ENCODE measurements at places on chromosomes 2 and 18.

GRCh38 chr2:42214669-42215068 is 45.5 kb downstream of the EML4 start:
- DNase-seq = no peak

- no peak for DNase-seq
Measured at GRCh38 chr2:112814278-112814677, 22.3 kb downstream of the IL1B start.

GRCh38 chr2:61670591-61671501 is 132.7 kb upstream of the XPO1 start:
- no peak for DNase-seq

GRCh38 chr2:168853471-168853870 is 36.8 kb downstream of the SPC25 start:
- DNase-seq = no peak

DNA sequence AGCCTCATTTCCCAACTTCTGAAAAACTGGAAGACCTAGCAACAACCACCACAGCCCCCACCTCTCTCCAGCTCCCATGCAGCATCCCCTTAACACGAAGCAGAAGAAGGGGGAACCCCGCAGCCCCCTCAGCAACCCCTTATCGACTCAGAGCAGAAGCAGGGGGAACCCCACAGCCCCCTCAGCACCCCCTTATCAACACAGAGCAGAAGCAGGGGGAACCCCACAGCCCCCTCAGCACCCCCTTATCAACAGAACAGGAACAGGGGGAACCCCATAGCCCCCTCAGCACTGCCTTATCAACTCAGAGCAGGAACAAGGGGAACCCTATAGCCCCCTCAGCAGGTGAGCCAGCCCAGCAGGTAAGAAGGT is 6.7 kb downstream of the SLC66A2 start:
- DNase-seq = no peak

DNA sequence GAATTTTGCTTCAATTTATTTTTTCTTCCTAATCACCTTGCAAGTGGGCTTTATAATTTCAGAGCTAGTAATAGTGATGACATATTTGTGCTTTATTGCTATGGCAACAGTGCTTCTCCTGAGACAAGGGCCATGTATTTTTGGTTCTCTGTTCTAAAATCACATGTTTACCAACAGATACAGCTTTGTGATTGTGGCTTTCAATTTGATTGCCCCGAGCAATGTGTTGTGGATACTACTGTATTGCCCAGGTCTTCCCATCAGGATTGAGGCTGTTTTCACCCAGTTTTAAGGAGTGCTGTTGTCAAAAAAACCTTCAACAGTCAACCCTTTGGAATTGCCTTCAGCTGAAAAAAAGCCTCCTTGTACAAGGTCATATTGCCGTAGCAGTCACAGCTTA is 841.4 kb upstream of the VRK2 start:
- DNase-seq = no peak

DNA sequence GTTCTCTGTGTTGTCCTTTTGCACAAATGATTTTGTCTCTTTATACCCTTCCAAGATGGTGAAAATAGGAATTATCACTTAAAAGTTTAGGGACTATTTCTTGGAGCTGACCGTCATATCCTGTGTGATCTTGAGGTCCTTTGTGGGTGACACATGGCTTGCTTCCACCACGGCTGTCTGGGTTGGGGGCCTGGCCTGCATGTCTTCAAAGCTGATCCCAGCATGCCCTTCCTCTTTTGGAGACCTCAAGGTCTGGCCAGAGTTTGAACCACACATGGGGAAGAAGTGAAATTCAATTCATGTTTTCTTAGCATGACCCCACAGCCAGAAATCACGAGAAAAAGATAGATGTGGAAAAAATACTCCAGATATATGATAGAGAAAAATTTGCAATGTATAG is 14.0 kb downstream of the SFTPB start:
- DNase-seq = no peak

DNA sequence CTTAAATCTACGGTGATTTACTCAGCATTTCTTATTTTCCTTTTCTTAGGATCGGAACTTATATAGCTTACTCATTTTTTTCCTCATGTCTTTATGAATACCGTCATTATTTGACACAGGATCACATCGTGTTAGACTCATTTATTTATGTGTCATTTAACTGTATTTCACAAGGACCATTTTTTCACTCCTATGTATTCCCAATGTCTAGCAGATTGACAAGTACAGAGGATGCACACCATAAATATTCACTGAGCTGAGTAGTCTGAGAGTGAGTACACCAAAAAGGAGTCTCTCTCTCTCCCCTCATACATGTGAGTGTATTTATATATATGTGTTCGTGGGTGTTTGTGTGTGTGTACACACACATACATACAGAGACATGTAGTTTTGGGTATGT is 573.5 kb downstream of the RNF144A start:
- no peak for DNase-seq

DNA sequence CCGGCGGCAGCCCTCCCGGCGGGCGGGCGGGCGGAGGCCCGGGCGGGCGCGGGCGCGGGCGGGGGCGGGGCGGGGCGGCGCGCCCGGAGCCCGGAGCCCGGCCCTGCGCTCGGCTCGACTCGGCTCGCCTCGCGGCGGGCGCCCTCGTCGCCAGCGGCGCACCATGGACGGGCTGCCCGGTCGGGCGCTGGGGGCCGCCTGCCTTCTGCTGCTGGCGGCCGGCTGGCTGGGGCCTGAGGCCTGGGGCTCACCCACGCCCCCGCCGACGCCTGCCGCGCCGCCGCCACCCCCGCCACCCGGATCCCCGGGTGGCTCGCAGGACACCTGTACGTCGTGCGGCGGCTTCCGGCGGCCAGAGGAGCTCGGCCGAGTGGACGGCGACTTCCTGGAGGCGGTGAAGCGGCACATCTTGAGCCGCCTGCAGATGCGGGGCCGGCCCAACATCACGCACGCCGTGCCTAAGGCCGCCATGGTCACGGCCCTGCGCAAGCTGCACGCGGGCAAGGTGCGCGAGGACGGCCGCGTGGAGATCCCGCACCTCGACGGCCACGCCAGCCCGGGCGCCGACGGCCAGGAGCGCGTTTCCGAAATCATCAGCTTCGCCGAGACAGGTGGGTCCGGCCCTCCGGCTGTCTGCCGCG is at the start of gene INHBB:
Gene INHBB, plus strand, starts transcription at position 111 of the 641 bp plus-strand sequence. Its CDS starts 53 bp downstream, at position 164.
- DNase-seq = no peak

- DNase-seq = no peak
Measured at GRCh38 chr18:48201337-48202005, 207.7 kb downstream of the ZBTB7C start.

GRCh38 chr2:40258135-40258457 is 193.8 kb downstream of the SLC8A1 start:
- no peak for DNase-seq

DNA sequence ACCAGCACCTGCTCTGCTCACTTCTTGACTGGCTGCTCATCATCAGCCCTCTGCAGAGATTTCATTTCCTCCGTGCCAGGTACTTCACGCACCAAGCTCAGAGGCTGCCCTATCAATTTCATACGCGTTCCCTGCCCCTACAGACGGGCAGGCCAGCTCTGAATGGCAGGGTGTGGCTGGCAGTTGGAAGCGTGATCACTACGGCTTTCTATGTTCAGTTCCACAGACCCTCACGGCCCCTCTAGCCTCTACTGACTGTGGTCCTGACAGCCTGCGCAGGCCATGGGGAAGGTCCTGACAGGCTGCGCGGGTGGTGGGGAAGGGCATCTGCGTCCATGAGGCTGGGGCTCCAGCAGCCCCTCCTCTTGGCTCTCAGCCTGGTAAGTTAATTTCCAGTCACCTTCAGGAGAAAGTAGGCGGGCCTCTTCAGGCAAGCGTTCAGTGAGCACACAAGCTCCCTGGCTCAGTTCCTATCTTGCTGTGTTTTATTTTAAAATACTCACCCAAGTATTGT is 154.8 kb downstream of the ZNF236 start:
- no peak for DNase-seq

DNA sequence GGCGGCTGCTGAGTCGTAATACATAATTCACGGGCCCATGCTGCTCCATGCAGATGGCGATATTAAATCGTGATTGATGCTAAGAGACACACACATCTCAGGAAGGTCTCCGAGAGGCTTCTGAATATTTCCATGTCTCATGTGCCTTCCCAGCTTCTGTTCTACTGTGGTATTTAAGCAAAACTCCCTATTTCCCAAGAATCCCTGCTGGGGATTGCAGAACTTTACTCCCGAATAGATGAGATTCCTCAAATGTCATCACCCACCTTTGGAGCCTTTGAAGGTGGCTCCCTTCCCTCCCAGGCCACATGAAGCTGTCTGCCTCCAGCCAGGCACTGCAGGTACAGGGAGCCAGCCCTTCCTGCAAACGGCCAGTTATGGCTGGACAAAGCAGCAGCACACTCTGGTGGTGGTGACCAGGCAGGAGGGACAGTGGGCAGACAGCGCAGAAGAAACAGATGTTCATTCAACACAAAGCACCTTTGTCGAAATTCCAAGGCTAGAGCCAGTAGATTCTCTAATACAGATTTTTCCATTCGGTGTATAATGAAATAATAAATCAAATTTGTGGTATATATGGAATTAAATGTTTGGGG is 14.1 kb downstream of the NRP2 start:
- no peak for DNase-seq

- DNase-seq = no peak
Measured at GRCh38 chr2:120597595-120598193, 138.0 kb upstream of the GLI2 start.

- DNase-seq = no peak
Measured at GRCh38 chr18:13309031-13309747, 90.6 kb downstream of the LDLRAD4 start.

DNA sequence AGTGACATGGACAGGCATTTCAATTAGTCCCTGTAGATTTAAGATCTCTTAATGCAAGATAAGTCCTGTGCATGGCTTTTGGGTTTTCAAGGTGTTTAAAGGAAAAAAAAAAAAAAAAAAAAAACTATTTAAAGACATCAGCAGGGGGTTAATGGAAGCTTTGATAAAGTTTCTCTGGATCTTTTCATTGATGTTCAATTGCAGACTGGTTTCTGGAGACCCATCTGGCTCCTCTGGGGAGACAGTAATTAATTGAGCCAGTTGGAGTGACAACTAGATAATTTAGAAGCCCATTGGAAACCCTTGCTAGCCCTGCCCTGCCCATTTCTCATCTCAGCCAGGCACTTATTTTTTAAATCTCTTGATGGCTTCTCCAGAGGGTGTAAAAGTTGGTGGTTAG is 98.7 kb downstream of the EPHA4 start:
- DNase-seq = no peak

GRCh38 chr18:12423820-12424219 is 16.1 kb downstream of the PRELID3A start:
- DNase-seq = peak; percentile 16

GRCh38 chr2:240511351-240512108 is 46.3 kb downstream of the ANKMY1 start:
- DNase-seq = no peak

- DNase-seq = no peak
Measured at GRCh38 chr2:156115338-156115737, 217.2 kb downstream of the NR4A2 start.

GRCh38 chr2:196473617-196474016 is 165.9 kb upstream of the CCDC150 start:
- DNase-seq = no peak
